ENCODE measurements at places on chromosomes 4 and X.
A peak's percentile ranks its signal among the peaks of the same experiment; 100 is the strongest.

- no peak for DNase-seq
Observed at GRCh38 chr4:82785611-82786400, 12.8 kb downstream of the SCD5 start.

DNA sequence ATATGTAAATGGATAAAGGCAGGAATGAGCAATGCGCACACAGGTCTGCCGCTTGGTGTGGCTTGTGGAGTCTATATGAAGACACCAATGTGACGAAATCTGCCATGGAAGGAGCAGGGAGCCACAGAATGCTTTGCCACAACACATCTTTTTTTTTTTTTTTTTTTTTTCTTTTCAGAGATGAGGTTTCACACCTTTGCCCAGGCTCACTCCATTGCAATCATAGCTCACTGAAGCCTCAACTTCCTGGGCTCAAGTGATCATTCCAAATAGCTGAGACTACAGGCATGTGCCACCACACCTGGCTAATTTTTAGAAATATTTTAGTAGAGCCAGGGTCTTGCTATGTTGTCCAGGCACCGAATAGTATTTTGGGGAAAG, 17.4 kb upstream of the SLC34A2 start:
- DNase-seq, result no peak

DNA sequence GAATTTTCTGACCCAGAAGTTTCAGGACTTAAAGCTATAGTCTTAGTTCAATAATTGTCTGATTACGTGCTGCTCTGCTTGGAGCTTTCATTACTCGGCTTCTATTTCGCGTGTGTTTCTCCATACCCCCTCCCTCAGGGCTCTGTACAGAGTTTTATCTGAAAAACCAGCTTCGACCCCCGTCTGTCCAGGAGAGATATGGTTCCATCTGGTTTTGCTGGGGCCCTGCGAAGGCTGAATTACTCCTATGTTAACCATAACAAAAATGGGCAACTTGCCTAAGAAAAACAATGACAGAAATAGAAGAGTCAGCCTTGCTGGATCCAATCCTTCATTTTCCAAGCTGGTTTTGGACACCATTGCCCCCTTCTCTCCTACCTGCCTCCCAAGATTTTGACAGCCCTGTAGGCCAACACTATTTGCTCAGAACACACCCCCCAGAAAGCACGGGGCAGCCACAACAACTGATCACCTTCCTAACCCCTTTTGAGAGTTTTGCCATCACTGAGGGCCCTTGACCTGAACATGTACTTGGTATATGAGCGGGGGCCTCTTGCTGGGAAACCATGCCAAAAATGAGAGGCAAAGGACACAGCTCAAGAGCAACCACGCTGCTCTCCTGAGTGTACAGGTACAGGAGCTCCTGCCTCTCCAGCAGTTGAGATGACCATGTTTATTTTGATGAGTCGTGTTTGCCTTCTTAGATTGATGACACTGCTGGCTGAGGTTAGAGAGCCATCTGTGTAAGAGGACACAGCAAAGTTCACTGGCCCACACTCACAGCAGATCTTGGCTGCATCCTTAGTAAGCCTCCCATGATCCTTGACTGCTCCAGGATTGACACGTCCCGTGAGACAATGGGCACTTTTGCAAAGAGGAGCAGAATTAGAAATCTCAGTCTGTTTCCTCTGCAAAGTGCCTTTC, 36.2 kb upstream of the ATP6AP2 start:
- peak; percentile 40 for DNase-seq

- no peak for DNase-seq
Observed at GRCh38 chrX:39199429-39199828, 398.2 kb downstream of the MID1IP1 start.

- no peak for DNase-seq
Observed at GRCh38 chr4:169098969-169099690, 89.1 kb upstream of the CBR4 start.

GRCh38 chr4:1615786-1616556, 68.1 kb downstream of the FAM53A start:
- DNase-seq, result no peak

DNA sequence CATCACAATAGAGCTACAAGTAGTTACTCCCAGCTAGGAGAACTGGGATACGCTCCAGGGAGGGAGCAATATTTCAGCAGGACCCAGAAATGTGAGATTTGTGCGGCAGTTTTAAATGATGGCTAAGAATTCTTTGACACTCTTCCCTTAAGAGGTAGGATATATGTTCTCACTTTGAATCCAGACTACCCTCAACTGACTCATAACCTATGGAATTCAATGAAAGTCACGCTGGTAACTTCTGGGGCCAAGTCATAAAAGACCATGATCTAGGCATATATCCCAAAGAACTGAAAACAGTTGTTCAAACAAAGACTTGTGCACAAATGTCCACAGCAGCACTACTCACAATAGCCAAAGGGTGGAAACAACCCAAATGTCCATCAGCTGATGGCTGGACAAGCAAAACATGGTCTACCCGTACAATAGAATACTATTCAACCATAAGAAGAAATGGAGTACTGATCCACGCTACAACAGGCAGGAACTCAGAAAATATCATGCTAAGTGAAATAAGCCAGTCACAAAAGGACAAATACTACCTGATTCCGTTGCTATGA, 10.5 kb downstream of the CD99L2 start:
- no peak for DNase-seq

GRCh38 chr4:55661398-55662056, 25.4 kb upstream of the NMU start:
- no peak for DNase-seq

Measured in inflammatory macrophage (primary cell).